ENCODE measurements at places on chromosomes 7 and 10.

DNA sequence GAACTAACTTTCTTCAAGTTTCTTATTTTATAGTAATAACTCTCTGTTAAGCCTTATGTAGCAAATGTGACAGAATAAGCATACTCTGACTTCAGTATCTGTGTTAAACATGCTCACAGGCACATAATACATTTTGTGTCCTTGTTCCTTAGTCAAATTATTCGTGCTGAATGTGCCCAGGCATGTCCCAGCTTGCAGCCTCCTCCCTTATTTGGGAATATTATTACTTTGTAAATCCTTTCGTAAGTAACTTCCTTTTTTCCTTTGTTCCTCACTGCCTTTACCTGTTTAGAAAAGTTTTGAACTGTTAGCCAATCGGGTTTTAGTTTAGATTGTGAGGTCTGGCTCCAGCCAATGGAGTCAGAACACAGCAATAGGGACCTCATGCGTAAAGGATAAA is 46.9 kb downstream of the GALNT11 start:
- DNase-seq = no peak

DNA sequence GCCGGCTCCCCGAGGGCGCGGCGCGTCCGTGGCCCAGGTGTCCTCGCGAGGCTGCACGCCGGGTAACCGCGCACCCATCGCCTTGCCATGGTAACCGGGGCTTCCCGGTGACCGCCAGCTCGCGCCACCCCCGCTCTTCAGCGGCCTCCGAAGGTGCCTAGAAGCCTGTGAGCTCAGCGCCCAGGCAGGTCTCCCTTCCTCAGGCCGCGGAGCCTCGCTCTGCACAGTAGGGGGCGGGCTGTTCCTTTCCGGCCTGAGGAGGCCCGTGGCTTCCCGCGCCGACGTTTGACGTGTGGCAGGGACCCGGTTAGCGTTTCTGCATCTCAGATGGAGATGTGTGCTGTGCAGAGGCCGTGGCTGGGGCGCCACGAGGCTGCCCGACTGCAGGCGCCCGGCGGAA is 117.1 kb downstream of the DYNC2I1 start:
- DNase-seq = no peak

DNA sequence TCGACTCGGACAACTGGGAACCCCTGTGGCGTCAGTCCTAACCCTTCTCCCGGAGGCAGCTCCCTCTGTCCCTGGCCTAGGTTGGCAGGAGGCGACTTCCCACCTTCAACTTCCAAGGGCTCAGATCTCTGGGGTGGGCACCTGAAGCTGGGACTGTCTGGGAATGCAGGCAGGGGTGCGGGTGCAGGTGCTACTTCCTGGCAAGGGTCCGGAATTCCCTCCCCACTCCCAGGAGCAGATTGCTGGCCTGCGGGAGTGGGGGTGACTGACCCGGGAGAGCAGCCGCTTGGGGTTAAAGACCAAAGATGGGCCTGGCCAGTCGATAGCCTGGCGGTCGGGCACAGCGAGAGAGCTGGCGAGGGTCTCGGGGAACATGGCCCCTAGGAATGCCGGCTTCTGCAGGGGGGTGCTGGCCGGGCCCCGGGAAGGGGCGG is 387 bp downstream of the EPHA1 start:
- DNase-seq = no peak

DNA sequence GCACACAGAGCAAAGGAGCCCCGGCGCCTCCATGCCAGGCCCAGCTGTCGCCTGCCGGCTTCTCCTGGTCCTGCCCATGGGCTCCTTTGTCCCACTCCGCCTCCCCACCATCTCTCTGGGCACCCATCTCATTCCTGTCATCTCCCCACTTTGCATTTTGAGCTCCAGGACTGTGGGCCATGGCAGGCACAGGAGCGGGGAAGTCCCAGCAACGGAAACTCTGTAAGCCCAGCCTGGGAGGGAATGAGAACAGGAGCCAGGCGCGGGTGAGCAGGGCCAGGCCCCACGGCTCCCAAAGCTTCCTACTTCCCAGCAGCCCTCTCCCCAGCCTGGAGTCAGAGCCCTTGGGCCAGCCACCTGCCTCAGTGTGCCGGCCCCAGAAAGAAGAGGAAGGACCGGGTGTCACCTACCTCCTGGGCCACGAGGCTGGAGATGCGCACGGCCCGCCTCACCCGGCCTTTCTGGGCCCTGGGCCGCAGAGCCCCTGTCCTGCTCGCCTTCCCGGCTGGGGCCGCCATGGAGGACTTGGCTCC is 23.1 kb downstream of the KCNH2 start:
- DNase-seq = no peak

GRCh38 chr10:17368708-17369272 is 85.6 kb downstream of the ST8SIA6 start:
- no peak for DNase-seq

DNA sequence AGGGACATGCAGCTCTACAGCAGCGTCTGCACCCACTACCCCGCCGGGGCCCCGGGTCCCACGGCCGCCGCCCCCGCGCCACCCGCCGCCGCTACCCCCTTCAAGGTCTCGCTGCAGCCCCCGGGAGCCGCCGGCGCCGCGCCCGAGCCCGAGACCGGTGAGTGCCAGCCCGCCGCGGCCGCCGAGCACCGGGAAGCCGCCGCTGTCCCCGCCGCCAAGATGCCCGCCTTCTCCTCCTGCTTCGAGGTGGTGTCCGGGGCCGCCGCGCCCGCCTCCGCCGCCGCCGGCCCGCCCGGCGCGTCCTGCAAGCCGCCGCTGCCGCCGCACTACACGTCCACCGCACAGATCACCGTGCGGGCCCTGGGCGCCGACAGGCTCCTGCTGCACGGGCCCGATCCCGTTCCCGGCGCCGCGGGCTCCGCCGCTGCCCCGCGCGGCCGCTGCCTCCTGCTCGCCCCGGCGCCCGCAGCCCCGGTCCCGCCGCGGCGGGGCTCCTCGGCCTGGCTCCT is 631 bp downstream of the OTUD1 start:
- peak; percentile 14 for DNase-seq

- no peak for DNase-seq
Measured at GRCh38 chr7:127803626-127804025, 151.6 kb downstream of the SND1 start.

DNA sequence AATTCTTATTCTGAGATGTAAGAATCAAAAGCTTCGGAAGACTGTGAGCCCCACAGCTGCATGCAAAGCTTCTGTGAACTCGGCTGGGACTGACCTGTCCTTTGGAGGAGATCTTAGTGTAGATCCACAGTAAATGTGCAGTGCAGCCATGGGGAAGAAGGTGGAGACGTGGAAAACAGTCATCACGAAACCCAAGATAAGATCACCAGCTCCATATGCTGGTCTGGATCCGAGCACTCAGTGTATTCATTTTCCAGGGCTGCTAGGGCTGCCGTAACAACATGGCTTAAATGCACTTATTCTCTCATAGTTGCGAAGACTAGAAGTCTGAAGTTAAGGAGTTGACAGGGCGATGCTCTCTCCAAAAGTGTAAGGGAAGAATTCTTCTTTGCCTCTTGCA is 143.0 kb upstream of the TCF7L2 start:
- DNase-seq = no peak

DNA sequence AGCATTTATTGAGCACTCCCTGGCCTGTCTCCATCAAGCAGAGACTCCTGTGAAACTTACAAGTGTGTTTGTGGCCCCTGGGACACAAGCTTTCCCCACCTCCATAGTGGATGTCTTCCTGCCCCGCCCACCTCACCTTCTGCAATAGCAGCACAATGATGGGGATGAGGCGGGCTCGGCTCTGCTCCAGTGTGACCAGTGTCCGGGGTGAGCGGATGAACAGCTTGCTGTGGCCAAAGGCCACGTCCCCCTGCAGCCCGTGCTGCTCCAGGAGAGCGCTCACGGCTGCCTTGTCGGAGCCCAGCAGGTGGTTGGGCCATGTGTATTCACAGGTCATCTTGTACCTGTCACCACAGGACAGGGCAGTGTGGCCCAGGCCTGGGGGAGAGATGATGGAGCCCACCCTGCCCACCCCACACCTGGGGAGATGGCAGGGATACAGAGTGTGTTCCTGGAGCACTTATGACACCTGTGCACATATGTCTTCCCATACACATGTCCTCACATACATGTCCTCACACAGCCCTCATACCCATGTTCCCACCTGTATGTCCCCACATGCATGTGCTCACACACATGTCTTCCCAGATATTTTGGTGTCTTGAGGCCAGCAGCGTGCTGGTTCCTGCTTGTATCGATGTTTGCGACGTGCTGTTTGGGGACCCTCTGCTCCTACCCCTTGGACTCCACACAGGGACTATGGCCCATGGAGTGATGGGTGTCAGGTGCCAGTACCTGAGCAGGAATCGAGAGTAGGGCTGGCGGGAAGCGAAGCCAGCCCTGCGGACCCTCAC is 12.7 kb downstream of the MYO1G start:
- DNase-seq = no peak

DNA sequence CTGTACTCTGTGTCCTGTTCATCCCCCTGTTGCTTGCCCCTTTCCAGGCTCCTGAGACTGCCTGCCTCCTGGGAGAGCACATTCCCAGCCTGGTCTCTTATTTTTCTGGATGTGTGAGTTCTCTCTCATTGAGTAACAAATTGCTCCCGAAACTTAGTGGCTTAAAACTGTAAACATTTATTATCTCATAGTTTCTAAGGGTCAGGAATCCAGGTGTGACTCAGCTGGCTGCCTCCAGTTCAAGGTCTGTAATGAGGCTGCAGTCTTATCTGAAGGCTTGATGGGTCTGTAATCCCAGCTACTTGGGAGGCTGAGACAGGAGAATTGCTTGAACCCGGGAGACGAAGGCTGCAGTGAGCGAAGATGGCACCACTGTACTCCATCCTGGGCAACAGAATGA is 53.6 kb upstream of the PRR15 start:
- no peak for DNase-seq

DNA sequence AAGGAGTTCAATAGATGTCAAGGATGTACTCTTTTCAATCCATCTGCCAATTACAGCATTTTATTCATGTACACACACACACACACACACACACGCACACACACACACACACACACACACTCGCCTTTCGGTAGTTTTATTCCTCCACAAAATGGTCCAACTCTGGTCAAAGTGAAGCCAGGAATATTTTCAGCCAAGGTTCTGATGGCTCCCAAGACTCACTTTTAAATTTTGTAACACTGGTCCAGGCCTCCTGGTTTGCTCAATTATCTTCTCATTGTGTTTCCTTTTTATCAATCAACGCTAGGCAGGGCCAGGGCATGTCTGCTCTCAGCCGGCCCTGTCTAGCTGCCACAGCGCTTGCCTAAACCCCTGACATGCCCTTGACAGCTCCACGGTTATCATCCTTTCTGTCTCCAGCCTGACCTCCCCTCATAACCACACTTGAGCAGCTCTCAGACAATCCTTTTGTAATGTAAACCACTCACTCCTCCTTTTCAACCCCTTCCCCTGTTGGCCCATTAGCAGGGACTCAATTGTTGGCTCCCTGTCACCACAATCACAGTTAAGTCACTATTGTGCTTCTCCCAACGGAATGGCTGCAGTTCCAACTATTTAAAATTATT is 115.1 kb downstream of the ICA1 start:
- DNase-seq = no peak

DNA sequence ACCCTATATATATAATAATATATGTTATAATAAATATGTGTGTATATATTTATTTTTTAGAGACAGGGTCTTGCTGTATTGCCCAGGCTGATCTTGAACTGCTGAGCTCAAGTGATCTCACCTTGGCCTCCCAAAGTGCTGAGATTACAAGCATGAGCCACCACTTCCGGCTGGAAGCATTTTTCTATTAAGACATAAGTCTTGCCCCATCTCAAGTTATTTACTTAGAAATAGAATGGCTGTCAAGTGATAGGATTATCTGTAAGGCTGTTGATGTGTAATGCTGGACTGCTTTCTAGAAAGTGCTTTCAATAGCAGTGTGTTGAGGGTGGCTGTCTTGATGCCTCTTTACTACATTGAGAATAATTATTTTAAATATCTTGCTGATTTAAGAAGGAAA is 65.2 kb downstream of the ZMYND11 start:
- no peak for DNase-seq

GRCh38 chr7:20786779-20787659 is at the start of gene SP8:
Gene SP8, minus strand, starts transcription at chr7:20786886. Its CDS starts 88 bp downstream, at chr7:20786798.
- DNase-seq = no peak

- no peak for DNase-seq
Measured at GRCh38 chr10:110857265-110858171, 14.2 kb upstream of the PDCD4 start.

GRCh38 chr7:778271-778967 is 51.3 kb upstream of the PRKAR1B start:
- no peak for DNase-seq

- peak; percentile 27 for DNase-seq
Measured at GRCh38 chr7:37440738-37441385, 7.8 kb downstream of the ELMO1 start.

- no peak for DNase-seq
Measured at GRCh38 chr7:131858611-131859010, 302.2 kb upstream of the PODXL start.

DNA sequence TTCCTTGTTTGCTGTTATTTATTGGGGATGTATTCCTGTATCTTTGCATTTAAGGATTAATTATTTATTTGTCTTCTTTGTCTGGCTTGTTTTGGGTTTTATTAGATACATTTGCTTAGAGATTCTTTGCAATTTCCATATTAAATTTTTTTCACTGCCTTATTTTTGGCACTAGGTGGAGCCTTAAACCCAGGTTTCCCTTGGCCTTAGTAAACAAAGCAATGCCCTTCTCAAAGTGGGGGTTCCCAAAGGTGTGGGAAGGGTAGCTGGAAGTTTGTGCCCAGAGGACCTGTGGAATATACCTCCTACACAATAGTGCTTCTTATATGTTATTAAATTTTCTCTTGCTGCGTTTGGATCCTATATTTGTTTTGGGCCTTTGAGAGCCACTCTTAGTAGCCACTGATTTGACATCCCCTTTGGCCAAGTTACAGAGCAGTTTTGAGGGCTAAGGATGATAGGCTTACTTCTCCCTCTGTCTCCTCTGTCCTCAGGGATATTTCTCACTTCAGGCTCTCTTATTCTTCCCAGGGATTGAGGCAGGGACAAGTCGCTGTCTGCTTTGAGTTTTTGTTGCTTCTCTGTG is 162.3 kb downstream of the ITGB1 start:
- no peak for DNase-seq

DNA sequence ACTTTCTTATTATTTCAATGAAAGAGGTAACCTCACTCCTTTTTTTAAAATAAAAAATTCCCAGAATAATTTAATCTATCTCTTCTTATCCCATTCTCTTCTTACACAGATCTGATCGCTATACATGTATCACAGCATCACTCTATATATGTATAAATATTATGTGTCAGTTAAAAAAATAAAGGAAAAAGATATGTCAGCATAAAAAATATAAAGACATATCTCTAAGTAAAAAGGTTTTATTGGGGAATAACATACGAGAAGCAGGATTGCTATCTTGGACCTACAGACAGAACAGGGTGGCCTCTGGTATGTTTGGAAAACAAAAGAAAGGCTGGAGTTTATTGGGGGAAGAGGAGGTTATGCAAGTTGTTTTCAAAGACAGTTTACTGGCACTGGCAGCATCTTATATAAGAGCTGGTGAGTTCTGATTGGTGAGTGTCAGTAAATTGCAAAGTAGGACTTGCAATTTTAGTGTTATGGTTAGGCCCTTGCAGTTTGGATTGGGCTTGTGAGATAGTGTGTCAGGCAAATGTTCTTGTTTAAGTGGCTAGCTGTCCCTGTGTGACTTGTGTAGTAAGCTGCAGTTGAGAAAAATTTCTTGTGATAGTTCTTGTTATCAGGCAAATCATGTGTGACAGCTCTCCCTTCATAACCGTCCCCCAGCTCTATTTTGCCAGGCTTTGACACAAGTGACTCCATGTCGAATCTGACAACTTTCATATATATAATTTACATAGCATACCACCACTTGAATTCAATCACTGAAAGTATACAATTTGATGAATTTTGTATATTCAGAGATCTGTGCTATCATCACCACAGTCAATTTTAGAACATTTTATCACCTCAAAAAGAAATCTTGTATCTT is 118.2 kb downstream of the HBP1 start:
- no peak for DNase-seq

Measured in activated T-helper 1 cell treated with anti-CD3 and anti-CD28 coated beads, Interleukin-12 subunit alpha, Interleukin-12 subunit beta, Interleukin-2, Interleukin-4 antibody, amounts not matched to agents 30 ng/mL and 10 ng/mL and 1 ng/mL, durations not matched to agents 14 hours and 24 hours and 36 hours (primary cell).